AG10803 (cell line): ENCODE measurements at places on chromosomes 11 and 22.

DNA sequence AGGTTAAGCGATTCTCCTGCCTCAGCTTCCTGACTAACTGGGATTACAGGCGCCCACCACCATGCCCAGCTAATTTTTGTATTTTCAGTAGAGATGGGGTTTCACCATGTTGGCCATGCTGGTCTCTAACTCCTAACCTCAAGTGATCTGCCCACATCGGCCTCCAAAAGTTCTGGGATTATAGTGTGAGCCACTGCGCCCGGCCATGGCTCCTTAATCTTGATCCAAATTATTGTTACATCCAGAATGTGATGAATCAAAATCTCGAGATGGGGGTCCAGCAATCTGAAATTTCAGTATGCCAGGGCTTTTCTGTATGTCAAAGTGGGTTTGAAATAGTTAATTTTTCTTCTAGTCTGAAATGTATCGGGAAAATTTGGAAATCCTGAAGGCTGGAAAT is 3.7 kb downstream of the RPL27A start:
- no peak for DNase-seq

DNA sequence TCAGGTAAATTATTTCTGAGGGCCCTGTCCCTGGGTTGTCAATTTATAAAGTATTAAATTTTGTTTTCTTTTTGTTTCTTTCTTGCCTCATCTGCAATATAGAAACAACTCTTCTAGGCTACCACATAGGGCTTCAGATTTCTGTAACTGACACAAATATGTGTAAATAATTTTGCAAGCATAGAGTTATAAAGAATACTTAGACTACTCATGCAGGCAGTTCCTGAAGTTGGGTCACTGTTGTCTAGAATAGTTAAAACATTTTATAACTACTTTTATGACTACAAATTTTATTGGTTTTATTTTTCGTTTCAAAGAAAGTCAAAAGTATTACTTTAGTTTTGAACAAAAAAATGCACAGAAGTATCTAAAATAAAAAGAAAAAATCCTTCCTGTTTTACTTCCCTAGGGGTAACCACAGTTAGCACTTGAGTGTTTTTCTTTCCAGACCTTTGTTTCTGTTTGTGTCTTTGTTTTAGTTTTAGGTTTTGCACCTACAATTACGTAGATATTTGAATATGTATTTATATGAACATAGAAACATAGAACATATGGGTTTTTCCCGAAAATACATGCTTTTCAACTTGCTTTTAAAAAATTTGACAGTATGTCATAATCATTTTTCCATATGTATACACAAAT is 12.4 kb upstream of the TMEM123 start:
- DNase-seq = no peak

- DNase-seq = no peak
Measured at GRCh38 chr11:46701078-46701654, 335 bp downstream of the ZNF408 start.

GRCh38 chr11:28521075-28521474 is 412.9 kb downstream of the METTL15 start:
- no peak for DNase-seq

GRCh38 chr11:60305906-60306619 is 21.0 kb upstream of the MS4A6E start:
- DNase-seq = no peak

DNA sequence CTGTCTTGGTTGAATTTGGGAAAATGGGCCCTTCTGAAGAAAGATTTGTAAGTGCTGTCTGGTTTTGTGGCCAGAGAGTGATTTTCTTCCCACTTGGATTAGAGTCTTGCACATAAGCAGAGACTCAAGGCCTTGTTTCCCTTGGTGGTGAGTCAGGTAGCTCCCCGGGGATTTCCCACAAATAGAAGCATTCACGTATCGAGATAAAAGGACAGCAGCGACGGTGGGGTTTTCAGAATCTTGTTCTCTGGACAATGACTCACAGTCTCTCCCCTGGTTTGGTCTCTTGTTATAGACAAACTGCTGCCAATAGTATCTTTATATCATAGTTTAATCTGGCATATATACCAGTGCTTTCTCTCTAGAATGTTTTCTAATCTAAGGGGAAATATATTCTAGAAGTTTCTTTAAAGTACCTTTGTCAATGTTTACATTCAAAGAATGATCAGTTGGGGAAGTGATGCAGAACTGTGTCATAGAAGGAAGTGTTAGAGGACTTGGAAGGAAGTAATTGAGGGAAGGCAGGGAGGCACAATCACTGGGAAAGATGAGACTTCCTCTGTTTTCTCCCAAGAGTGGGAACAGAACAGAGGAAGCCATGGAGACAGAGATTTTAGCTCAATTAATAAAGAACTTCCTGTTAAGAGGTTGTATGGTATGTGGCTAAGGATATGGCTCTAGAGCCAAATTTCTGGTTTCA is 18.1 kb downstream of the POLA2 start:
- peak; percentile 95 for DNase-seq

GRCh38 chr22:38317122-38317994 is at the start of gene CSNK1E:
CSNK1E (minus strand) TSS chr22:38317433; CDS start chr22:38314157, 3,276 bp downstream.
- DNase-seq = peak; percentile 58
